Bronchial epithelial cell (primary cell): ENCODE measurements at places on chromosomes 3 and 15.

GRCh38 chr3:52144796-52145735 lies 9.2 kb downstream of the POC1A start:
- DNase-seq: no peak

GRCh38 chr3:156360963-156361362 lies 194.0 kb downstream of the SSR3 start:
- DNase-seq: no peak

DNA sequence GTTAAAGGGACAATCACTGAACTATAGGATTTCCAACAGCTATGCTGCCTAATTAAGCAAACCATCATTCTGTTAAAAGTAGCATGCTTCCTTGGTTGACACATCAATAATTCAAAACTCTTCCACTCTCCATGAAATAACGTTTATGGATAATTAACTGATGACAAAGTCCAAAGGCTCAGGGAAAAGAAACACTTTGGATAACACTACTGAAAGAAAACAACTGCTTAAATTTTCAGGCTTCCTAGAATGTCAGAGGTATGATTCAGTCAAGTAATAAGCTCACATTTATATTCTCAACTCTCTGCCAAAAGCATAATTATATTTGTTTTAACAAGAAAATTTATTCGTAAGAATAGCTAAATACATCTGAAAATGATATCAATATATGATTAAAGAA lies 49.6 kb downstream of the WDR72 start:
- no peak for DNase-seq

- no peak for DNase-seq
Measured at GRCh38 chr3:52524258-52524751, 9.4 kb downstream of the NT5DC2 start.

GRCh38 chr15:63953524-63953923 lies 92.8 kb downstream of the DAPK2 start:
- no peak for DNase-seq

GRCh38 chr15:90400005-90400758 lies 12.1 kb downstream of the IQGAP1 start:
- DNase-seq: peak; percentile 52

DNA sequence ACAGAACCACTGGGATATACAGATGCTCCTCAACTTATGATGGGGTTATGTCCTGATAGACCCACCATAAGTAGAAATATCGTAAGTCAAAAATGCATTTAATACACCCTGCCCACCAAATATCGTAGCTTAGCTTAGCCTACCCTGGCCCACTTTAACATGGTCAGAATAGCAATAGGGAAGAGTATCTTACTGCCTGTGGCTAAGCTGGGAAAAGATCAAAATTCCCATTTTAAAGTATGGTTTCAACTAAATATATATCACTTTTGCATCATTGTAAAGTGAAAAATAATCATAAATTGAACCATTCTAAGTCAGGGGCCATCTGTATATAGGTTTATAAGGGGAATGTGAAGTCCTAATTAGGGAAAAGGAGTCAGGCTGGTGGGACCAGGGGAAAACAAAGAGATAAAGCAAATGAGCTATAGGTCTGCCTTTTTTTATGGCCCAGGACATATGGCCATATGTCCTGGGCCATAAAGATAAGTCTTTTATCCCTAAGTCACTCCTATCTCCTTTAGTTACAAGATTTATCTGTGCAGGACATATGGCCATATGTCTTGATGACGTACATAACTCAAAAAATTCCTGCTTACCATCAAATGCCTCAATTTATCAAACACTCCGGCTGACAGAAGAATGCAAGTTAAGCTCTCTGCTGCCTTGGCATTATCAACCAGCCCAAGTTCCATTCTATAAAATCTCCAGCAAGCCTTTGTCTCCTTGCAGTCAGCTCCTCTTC lies 11.2 kb downstream of the RTP3 start:
- no peak for DNase-seq

DNA sequence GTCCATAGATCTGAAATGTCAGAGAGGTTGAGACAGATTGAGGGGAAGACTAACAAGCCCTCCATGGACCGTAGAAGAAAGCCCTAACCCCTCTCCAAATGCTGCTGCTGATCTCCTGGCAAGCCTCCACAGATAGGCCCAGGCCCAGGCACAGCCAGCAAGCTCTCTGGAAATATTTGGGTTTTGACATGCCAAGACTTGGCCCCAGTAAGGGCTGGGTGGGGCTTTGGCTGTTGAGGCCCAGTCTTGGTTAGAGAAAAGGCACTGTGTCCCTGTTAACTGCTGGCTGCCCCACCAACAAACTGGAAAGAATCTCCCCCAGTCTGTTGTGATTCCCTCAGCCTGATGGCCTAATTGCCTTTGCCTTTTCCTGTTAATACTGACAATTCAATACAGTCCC lies 208.8 kb upstream of the CTDSPL start:
- peak; percentile 44 for DNase-seq

DNA sequence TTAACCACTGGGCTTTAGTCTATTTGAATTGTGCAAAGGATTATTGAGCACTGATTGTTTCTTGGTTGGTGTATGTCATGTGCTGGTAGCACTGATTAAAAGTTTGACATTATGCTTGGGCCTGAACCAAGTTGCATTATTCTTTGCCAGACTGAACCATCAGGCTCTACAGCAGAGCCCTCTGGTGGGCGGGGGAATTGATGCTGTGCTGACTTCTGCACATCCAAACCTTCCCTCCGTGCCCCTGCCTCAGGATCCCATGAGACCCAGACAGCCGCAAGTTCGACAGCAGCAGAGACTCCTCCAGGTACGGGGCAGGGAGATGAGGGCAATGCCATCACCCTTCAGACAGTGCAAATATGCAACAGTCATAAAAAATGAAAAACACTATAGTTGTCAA lies 28.4 kb upstream of the P2RY12 start:
- DNase-seq: no peak

- peak; percentile 23 for DNase-seq
Measured at GRCh38 chr3:175668300-175668699, 809.2 kb downstream of the NAALADL2 start.

GRCh38 chr15:101026656-101027272 lies 107.6 kb downstream of the LRRK1 start:
- DNase-seq: no peak

DNA sequence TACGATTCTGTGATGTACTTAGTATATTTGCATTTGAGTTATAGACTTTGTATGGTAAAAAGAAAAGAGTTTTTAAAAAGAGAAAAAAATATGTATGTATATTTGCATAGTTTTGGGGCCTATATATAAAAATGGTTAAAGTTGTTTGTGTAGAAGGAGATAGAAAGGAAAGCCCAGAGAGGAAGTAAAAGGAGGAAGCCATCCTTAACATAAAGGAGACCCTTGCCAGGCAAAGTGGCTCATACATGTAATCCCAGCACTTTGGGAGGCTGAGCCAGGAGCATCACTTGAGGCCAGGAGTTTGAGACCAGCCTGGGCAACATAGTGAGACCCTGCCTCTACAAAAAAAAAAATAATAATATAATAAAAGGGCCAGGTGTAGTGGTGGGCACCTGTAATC lies 8.4 kb downstream of the SNAP23 start:
- DNase-seq: no peak

DNA sequence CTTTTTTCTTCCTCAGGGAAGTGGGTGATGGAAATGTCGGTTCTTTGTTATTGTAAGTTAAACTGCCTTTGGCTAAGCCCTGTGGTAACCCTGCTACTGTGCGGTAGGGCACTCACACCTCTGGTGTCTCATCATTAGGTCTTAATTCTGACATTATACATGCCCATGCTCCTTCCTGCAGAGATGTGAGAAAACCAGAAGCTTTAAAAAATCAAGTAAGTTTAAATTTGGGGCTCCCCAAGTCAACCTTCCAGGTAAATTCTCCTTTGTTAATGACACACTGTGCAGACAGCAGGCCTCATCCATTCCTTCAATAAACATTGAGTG lies 155.8 kb downstream of the FAM43A start:
- DNase-seq: no peak

DNA sequence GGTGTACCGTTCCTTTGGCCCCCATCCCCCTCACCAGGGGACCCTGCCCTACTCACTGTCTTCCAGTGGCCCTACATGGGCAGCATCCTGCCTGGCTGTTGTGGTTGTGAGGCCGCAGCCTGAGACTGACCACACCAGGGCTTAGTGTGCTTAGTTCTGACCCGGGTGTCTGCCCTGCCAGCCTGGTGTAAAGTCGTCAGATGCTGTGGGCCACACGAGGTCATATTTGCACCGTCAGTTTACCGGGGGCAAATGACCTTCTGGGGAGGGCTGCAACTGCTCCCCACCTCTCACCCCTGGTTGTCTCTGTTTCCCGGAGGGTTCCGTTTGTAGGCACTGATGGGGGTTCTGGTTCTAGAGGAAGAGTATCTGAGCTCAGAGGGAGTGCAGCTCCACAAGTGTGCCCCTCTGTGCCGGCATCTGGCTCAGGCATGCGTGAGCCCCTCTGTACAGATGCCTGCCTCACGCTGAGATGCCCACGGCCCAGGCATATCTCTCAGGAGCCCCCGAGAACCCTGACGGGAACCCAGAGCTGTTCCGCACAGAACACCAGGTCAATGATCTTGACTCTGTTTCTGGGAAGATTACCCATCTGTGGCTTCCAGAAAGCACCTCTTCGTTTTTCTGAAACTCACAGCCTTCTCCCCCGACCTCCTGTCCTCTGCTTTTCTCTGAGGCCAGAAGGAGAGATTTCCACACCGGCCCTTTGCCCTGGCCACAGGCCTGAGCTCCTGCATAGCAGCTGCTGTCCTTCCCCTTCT lies 19.2 kb downstream of the KLF13 start:
- no peak for DNase-seq

GRCh38 chr15:52078876-52079700 lies 33.5 kb downstream of the BCL2L10 start:
- no peak for DNase-seq

- DNase-seq: no peak
Measured at GRCh38 chr3:101838691-101839090, 10.6 kb upstream of the NFKBIZ start.

GRCh38 chr3:48086705-48087104 lies 70.5 kb upstream of the MAP4 start:
- DNase-seq: peak; percentile 88

DNA sequence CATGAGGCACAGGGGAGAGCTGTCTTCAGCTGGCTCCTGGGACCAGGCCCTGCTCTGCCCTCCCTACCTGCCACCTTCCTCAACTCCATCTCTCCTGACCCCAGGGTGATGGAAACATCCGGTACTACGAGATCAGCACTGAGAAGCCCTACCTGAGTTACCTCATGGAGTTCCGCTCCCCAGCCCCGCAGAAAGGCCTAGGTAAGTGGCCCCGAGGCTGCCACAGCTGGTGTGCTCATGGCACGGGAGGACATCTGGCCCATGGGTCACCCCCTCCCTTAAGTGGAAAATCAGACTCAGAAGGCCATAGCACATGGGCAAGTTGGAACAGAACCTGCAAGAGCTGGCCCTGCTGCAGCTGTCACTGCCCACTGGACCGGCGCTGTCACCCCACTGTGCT lies 105.6 kb downstream of the ANP32A start:
- no peak for DNase-seq

DNA sequence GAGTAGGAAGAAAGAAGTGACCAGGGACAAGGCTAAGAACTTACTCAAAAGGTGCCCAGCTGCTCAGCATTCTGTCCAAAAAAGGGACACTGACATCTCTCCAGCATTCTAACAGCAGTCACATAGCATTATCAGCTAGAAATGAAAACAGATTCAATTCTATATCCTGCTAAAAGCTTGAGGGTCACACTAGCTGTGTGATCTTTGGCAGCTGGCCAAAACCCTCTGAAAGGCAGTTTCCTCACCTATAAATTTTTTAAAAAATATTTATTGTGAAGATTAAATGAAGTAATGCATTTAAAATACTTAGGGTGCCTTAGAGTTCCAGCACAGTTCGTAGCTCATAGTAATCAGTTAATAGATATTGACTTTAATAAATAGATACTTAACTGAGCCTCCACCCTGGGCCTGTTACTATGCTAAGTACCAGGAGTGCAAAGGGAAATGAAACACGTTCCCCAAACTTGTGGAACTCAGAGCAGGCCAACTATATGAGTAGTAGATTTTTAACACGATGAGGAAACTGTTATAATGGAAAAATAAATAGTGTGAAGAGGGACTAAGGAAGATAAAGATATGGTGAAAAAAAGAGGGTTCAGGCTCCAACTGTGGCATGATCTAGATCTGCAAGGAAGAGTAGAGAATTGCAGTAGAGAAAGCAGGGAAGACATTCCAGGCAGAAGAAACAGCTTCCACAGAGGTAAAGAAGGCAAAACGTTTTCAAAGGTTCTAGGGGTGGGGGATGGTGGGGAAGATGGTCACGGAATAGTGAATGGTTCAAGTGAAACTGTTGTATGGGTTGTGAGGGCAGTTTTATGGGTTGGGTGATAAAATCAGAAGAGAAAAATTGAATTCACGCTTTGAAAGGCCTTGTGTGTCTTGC lies 11.4 kb downstream of the CD86 start:
- DNase-seq: no peak
